ENCODE measurements at places on chromosomes 11 and 22.
A peak's percentile ranks its signal among the peaks of the same experiment; 100 is the strongest.

GRCh38 chr11:133956650-133957633, at the start of gene IGSF9B:
TSS of gene IGSF9B (minus strand) at chr11:133956968. CDS start at chr11:133956754, 214 bp downstream.
- DNase-seq: peak; percentile 82

GRCh38 chr11:12094872-12095800, 15.3 kb upstream of the MICAL2 start:
- no peak for DNase-seq

DNA sequence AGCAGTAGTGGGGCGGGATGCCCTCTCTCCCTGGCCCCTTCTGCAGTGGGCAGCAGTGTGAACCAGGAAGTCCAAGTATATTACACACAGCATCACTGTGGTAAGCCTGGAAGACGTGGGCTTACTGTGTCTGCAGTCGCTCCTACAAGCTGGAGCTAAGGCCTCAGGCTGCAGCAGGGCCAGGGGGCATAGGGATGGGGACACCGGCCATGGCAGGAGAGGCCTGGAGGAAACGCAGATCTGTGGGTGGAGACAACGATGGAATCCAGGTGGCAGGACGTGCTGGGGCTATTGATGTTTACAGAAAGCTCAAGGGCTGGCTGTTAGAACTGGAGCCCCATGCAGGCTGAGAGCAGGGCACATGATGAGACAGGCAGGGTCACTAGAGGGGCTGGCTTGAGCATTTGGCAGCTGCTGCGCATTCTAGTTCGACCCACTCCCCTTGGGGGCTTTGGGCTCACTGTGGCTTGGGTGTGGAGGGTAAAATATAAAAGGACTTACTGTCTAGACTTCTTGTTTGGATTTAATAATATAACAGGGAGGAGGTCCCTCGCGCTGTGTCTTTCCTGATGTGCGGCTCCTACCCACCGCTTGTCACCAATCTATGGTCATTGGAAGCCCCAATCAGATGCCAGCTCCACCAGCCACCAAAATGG, 539.5 kb downstream of the TBC1D22A start:
- no peak for DNase-seq

GRCh38 chr22:38239101-38239761, 33.6 kb downstream of the TMEM184B start:
- DNase-seq: no peak

GRCh38 chr22:39309364-39309861, 10.0 kb downstream of the RPL3 start:
- DNase-seq: no peak

- DNase-seq: no peak
Measured at GRCh38 chr11:132632641-132633124, 899.6 kb downstream of the OPCML start.

GRCh38 chr11:1302461-1303125, 6.8 kb downstream of the TOLLIP start:
- DNase-seq: no peak

DNA sequence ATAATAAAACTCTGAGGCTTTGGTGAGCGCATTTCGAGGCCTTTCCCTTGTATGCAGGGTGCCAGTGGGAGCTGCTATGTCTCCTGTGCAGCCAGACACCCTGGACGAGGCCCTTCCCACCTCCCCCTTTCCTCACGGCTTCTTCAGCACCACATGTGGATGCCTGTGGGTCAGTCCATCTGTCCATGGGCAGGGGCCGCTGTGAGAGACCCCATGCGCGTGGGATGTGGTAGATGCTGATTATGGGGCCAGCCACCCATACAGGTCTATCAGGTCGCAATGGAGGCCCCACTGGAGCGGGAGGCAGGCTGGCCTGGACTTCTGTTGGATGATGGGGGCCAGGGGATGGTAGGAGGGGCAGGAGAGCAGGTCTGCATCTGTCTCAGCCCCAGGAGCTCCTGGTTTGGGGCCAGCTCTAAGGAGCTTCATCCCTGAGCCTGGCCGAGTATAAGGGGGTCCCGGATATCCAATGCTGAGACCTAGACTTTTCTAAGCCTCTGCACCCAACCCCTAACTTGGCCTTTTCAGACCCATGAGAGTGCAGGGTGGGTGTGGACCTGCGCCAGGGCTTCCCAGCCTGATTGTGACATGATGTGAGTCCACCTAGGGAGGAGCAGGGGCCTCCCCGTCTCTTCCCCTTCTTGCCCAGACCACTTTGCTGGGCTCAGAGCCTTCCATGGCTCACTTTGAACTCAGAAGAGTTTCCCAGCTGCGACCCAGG, 14.0 kb upstream of the DGCR8 start:
- DNase-seq: no peak

DNA sequence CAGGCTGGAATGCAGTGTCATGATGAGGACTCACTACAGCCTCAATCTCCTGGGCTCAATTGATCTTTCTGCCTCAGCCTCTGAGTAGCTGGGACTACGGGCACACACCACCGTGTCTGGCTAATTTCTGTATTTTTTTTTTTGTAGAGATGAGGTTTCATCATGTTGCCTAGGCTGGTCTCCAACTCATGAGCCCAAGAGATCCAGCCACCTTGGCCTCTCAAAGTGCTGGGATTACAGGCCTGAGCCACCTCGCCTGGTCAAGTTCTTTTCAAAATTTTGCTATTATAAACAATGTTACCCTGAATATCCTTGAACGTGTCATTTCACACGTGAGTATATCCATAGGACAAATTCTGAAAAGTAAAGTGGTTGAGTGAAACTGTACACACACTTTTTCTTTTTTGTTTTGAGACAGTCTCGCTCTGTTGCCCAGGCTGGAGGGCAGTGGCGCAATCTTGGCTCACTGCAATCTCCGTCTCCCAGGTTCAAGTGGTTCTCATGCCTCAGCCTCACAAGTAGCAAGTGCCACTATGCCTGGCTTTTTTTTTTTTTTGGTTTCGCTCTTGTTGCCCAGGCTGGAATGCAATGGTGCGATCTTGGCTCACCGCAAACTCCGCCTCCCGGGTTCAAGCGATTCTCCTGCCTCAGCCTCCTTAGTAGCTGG, 21.6 kb upstream of the EP300 start:
- no peak for DNase-seq

GRCh38 chr11:36376009-36376887, 80.2 kb downstream of the PRR5L start:
- DNase-seq: no peak

DNA sequence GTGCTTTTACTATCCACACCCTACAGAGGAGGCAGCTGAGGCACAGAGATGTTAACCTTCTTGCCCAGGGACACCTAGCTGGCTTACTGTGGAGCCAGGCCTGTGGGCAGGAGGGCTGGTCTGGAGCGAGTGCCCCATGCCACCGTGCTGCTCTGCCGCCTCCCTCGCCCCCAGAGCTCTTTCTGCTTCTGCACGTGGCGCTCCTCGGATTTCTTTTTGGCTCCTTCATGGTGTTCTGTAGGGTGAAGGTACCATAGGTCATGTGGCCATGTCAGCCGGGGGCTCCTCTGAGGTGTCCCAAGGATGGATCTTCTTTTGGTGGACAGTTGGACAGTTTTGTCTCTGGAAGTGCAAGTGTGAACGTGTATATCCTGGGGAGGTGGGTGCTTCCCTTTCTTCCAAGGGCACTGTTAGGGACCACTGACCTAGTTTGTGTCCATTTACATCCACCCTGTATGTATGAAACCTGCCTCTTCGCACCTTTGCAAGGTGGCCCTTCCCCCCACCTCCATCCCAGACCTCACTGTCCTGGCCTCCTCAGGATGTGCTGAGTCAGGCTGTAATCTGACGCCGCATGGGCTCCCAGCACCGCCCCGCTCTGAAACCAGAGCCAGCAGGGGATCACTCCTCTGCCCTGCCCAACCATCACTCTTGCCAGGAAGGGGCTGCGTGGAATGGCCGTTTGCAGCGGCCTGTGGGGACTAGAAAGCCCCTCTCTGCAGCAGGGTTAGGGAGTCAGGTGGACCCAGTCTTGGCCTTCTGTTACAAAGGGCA, 31.7 kb downstream of the POLR3H start:
- DNase-seq: no peak

DNA sequence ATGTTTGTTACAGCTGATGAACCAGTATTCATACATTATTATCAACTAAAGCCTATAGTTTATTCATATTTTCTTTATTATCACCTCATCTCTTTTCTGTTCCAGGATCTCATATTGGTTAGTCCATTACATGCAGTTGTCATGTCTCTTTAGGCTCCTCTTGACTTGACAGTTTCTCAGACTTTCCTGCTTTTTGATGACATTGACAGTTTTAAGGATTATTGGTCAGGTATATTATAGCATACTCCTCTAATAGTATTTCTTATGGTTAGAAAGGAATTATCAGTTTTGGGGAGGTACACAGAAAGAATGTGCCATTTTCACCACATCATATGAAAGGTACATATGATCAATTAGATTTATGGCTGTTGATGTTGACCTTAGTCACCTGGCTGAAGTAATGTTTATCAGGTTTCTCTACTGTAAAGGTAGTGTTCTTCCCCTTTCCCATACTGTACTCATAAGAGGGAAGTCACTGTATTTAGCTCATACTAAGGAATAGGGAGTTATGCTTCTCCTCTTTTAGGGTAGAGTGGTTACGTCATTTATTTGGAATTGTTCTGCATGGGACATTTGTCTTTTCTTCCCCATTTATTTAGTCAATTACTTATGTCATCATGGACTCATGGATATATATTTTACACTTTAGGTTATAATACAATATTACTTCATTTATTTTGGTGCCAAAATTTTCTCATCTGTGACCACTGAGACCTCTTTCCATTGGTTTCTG, 9.4 kb upstream of the ANO3 start:
- DNase-seq: no peak

GRCh38 chr22:38569181-38569971, 607 bp downstream of the DMC1 start:
- DNase-seq: no peak

All from stimulated activated CD4-positive, alpha-beta T cell treated with anti-CD3 and anti-CD28 coated beads, Interleukin-15, amount 100 ng/mL, for 48 hours (primary cell).